ENCODE measurements at places on chromosomes 4 and X. TPM values are rescaled to one million over a fixed set of nuclear protein-coding genes. Genes with fewer than 3 reads are reported as not detected.

DNA sequence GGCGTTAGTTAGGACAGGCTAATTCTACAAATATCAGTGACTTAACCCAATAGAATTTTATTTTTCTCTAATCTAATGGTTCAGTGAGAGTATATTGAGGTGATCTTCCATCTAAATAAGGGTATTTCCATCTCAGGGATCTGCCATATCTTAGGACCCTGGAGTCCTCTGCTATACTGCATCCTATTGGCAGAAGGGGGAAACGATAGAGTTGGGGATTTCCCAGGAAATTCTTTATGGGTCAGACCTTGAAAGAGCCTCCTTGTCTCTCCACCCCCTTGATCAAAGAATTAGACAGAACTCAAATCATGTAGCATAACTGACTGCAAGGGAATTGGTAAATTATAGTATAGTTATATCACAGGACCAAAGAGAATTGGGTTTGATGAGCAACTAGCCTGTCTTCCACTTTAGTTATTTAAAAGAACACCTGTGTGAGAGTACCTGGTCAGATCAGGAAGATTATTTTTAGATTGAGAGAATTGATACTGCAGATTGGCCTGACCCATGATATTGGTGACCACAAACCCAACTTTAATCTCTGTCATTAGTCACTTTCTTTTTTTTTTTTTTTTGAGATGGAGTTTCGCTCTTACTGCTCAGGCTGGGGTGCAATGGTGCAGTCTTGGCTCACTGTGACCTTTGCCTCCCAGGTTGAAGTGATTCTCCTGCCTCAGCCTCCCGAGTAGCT, 25.6 kb downstream of the SMARCA5 start:
- no peak for ATAC-seq

DNA sequence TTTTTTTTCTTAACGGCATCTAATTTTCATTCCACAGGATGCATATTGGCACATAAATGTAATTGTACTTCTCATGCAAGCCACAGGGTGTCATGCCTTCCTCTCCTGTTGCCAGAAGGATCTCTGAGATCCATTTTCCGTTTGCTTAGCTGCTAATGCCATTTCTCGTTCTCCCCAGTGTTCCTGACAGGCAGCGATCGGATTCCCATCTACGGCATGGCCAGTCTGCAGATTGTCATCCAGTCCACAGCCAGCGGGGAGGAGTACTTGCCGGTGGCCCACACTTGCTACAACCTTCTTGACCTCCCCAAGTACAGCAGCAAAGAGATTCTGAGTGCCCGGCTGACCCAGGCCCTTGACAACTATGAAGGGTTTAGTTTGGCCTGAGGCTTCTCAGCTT, 8.9 kb upstream of the NAP1L5 start:
- ATAC-seq: peak; percentile 93

GRCh38 chr4:112951362-112952312, 97.8 kb upstream of the ANK2 start:
- no peak for ATAC-seq

The JCHAIN gene
- total RNA-seq: not detected

DNA sequence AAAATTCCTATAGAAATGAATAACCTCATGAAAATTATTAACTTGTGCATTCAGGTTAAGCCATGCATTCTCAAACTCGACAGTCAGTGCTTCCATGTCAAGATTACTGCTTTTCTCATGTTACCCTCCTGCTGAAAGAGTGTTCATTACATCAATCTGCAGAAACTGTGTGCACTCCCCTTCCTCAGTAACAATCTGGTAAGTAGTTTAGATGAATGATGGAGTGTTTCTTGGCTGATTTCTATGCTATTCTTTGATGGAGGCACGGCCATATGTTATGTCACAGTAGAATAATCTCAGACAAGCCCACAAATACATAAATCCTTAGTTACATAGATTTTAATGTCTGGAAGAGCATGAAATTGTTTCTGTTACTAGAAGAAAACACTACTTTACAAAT, 193.3 kb upstream of the FAM47A start:
- peak; percentile 60 for ATAC-seq

The UTP14A gene
- total RNA-seq: 10.7 TPM

DNA sequence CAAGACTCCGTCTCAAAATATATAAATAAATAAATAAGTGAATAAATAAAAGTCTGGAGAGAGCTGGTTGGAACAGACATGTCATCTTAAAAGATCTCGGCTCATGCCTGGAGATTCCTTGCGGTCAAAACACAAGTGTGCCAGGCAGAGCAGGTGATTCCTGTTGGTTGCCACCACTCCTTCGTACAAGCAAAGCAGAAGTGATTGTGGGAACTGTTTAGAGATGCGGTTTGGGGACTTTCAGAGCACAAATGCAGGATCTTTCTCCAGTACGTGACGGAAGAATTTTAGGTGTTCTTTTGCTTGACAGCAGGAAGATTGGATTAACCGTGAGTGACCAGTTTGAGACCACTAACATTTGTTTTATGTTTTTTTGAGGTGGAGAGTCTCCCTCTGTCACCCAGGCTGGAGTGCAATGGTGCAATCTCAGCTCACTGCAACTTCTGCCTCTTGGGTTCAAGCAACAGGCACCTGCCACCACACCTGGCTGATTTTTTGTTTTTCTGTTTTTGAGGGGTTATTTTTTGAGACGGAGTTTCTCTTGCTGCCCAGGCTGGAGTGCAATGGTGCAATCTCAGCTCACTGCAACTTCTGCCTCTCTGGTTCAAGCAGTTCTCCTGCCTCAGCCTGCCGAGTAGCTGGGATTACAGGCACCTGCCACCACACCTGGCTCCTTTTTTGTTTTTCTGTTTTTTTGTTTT, 2.8 kb upstream of the CRLF2 start:
- ATAC-seq: no peak

The CISD2 gene
- total RNA-seq: 32.3 TPM

GRCh38 chrX:111352424-111352823, 59.6 kb downstream of the DCX start:
- ATAC-seq: no peak

DNA sequence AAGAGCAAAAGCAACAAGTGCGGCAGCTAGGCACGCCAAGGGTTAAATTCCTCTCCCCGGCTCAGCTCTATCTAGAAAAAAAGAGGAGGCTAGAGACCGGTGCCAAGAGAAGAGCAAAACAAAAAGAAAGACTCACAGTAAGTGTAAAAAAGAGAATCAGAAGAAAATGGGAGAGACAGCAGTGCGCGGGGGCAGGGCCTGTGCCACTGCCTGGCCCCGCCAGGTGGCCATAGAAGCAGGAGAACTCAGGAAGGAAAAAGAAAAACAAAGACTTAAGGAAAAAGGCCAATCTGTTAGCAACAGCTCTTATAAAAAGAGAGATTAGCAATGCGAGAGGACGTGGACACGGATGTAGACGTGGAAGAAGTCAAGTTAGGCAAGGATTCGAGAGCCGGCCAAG, 3.2 kb downstream of the ACOX3 start:
- ATAC-seq: no peak

GRCh38 chrX:153917869-153918268, 8.2 kb downstream of the ARHGAP4 start:
- ATAC-seq: no peak

DNA sequence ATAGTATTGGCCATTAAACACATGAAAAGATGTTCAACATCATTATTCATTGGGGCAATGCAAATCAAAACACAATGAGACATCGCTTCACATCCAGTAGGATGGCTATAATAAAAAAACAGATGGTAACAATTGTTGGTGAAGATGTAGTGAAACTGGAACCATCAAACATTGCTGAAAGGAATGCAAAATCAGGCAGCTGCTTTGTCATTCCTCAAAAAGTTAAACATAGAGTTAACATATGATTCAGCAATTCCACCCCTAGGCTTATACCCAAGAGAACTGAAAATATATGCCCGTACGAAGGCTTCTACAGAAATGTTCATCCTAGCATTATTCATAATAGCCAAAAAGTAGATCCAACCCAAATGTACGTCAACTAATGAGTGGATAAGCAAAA, 144.0 kb upstream of the NAP1L5 start:
- no peak for ATAC-seq

The SNCA gene
- 44.9 TPM for total RNA-seq

The SPANXD gene
- not detected for total RNA-seq

The MOB1B gene
- total RNA-seq: 21.6 TPM

The NPY1R gene
- 1.3 TPM for total RNA-seq

- no peak for ATAC-seq
These were observed 710.6 kb upstream of the HS3ST1 start for GRCh38 chr4:12139296-12139695.

DNA sequence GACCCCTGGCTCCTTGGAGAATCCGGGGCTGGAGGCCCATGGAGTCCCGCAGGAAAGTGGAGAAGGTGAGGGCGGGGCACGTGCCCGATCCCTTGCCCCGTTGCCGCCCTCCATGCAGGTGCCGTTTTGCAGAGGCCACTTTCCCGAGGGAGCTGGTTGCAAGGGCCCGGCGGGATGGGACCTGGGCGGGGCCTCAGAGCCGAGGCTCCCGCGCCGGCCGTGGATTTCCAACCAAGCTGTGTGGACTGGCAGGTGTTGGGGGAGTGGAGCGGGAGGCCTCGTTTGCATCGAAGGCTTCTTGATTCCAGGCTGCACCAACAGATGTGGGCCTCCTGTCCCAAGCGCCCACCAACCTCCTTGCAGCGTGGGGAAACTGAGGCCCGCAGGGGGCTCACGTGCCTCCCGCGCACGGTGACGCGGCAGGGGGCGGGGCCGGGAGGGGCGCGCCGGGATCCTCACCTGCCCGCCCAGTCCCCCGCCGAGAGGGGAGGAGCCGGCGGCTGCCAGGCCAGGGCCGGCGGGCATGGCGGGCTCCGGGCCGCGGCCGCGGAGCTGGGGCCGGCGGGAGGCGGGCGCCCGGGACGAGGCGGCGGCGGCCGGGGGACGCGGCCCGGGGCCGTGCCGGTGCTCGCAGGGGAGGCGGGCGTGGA, 24.9 kb downstream of the SH3BP2 start:
- peak; percentile 75 for ATAC-seq

The MID2 gene
- total RNA-seq: 7.4 TPM

- no peak for ATAC-seq
These were observed 1.1 kb upstream of the PGRMC2 start for GRCh38 chr4:128288689-128289106.

DNA sequence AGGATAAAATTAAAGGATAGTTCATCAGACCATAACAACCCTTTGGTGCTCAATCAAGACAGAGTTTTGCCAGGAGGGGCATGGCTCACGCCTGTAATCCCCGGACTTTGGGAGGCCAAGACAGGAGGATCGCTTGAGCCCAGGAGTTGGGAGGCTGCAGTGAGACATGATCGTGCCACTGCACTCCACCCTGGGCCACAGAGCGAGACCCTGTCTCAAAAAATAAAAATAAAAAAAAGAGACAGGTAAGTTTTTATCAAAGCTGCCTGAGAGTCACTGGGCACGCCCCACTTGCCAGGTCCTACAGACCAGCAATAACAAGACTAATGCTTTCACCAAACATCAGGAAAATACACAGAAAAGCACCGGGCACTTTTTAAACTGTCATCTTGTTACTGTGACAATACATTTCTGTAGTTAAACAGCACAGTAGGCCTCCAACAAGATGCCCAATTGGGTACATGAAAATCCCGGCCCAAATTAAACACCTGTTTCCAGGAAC, 765 bp downstream of the CFAP97 start:
- ATAC-seq: no peak

DNA sequence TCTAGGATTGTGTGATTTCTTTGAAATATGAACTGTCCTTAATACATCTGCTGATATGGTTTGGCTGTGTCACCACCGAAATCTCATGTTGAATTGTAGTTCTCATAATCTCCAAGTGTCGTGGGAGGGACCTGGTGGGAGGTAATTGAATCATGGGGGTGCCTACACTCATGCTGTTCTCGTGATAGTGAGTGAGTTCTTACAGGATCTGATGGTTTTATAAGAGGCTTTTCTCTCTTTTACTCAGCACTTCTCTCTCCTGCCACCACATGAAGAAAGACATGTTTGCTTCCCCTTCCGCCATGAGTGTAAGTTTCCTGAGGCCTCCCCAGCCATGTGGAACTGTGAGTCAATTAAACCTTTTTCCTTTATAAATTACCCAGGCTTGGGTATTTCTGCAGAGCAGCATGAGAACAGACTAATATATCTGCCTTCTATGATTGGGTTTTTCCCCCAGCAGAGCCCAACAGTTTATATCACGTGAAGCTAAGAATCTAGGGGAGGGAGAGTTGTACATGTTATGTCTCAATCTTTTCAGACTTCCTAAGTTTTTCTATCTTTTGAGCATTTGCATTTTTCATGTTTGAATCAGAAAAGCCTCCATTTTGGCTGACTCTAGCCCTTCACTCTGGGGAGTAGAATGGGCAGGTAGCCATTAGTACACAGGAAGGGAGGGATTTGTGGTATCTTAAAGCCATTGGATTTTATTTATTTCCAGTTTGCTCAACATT, 58.9 kb downstream of the PLAC1 start:
- no peak for ATAC-seq

GRCh38 chr4:151429957-151430570, 21.1 kb downstream of the FHIP1A start:
- ATAC-seq: no peak

- ATAC-seq: no peak
These were observed 104.1 kb downstream of the ANOS1 start for GRCh38 chrX:8627796-8628195.

GRCh38 chrX:16868920-16869319, 1.2 kb downstream of the RBBP7 start:
- no peak for ATAC-seq

GRCh38 chr4:6974138-6974848, 64.7 kb downstream of the TBC1D14 start:
- peak; percentile 79 for ATAC-seq
